ENCODE measurements at places on chromosomes 1 and 21.

GRCh38 chr1:156371553-156372264 is 2.7 kb downstream of the RHBG start:
- no peak for DNase-seq

DNA sequence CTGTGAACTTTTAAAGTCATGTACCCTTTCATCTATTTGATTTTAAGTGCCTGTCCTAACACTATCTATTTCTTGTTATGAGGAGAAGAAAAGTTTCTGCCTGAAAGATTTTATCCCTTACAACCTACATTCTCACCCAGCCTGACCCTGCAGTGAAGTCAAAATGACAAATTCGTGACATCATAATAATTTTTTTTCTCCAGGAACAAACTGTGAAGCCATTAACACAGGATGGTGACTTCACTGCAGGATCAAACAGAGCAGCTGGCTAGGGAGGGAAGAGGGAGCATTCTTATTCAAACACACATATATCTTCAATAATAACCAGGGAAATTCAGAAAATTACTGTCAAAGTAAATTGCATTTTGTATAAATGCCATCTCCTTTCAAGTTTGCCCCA is 147.8 kb upstream of the PRMT6 start:
- DNase-seq, result no peak

GRCh38 chr1:154714638-154715037 is 106.7 kb upstream of the ADAR start:
- DNase-seq, result no peak

DNA sequence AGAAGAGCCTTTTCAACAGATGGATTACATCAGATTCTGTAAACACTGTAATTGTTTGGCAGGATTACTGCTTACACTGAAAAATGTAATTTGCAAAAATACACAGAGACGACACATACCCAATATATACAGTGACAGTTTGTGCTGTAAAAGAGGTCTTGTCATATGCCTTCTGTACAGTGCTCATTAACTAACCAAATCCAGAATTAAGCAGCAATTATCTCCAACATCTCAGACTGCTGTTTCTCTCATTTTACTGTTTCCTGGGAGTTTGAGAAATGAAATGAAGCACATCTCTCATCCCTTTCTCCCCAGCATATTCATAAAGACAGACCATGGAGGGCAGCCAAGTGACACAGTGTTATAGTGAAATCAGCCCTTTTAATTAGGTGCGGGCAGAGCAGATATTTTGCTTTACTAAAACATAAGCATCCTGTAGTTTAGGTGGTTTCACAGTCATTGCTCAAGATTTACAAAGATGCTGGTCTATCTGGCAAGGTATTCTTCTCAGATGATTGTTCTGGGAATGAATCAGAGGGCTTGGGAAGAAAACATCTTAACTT is 618.4 kb upstream of the USP24 start:
- DNase-seq, result no peak

GRCh38 chr1:216532251-216532798 is 109.1 kb upstream of the USH2A start:
- no peak for DNase-seq

- no peak for DNase-seq
Measured at GRCh38 chr1:4527819-4528218, 126.6 kb upstream of the AJAP1 start.

DNA sequence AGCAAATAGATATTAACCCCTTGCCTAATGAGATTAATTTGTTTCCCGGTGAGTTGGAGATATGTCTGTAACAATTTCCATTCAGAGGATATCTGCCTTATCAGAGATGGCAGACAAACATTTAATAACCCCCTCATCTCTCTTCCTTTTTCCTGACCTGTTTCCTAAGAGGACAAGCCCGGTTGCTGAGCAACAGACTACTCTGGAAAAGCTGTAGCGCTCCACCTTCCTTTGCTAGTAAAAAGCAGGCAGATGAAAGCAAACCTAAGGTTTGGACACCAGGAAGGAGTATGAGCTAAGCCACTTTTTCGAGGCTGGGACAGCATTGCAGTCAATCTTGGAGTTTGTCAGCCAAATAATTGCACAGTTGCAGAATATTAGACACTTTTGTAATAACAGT is 82.4 kb downstream of the RGS21 start:
- no peak for DNase-seq

DNA sequence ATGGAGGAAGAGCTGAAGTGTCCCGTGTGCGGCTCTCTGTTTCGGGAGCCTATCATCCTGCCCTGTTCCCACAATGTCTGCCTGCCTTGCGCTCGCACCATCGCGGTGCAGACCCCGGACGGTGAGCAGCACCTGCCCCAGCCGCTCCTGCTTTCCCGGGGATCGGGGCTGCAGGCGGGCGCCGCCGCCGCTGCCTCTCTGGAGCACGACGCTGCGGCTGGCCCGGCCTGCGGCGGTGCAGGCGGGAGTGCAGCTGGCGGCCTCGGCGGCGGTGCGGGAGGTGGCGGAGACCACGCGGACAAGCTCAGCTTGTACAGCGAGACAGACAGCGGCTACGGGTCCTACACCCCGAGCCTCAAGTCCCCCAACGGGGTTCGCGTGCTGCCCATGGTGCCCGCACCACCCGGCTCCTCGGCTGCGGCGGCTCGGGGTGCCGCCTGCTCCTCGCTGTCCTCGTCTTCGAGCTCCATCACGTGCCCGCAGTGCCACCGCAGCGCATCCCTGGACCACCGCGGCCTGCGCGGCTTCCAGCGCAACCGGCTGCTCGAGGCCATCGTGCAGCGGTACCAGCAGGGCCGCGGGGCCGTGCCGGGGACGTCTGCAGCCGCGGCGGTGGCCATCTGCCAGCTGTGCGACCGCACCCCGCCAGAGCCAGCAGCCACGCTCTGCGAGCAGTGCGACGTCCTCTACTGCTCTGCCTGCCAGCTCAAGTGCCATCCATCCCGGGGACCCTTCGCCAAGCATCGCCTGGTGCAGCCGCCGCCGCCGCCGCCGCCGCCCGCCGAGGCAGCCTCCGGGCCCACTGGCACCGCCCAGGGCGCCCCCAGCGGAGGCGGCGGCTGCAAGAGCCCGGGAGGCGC is 1.3 kb downstream of the TRIM67 start:
- DNase-seq, result no peak

DNA sequence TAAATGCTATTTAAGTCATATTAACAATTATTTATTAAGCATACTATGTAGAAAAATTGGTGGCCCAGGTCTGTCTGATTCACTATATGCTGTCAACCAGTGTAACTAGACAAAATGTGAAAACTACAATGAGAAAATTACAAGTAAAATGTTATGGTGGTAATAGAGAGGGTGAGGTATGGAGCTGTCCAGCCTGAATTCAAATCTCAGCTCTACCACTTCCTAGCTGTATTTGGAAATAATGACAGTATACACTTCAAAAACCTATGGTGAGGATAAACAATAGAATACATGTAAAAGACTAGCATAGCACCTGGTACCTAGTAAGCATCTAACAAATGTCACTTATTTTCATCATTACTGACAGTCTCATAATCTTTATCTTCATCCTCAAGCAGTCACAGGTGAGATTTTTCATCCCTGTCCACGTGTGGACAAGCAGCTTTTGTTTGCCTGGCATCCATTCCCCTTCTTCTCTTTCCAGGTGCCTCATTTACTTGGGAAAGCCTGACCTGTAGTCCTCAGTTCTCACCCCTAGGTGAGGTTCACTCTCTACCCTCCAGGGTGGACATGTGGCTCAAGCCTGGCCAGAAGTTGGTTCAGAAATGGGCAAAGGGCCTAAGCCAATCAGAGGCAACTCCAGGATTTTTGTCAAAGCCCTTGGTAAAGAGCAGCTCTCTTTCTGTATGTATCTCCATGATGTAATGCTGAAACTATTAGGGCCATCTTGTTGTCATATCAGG is 29.5 kb downstream of the EGLN1 start:
- DNase-seq, result no peak

- DNase-seq, result no peak
Measured at GRCh38 chr1:246971090-246971721, 36.7 kb downstream of the ZNF695 start.

- no peak for DNase-seq
Measured at GRCh38 chr1:212271823-212272485, 13.3 kb upstream of the PPP2R5A start.

- no peak for DNase-seq
Measured at GRCh38 chr1:162906485-162906884, 45.5 kb upstream of the CCDC190 start.

- DNase-seq, result no peak
Measured at GRCh38 chr1:16445052-16445451, 4.5 kb downstream of the NECAP2 start.

- DNase-seq, result no peak
Measured at GRCh38 chr21:28592205-28592865, 400.3 kb downstream of the LTN1 start.

GRCh38 chr1:8591569-8591968 is 225.9 kb downstream of the RERE start:
- DNase-seq, result no peak

- DNase-seq, result no peak
Measured at GRCh38 chr1:84971957-84972356, 25.0 kb downstream of the MCOLN2 start.

GRCh38 chr1:11935057-11935412 is 518 bp downstream of the PLOD1 start:
- no peak for DNase-seq

DNA sequence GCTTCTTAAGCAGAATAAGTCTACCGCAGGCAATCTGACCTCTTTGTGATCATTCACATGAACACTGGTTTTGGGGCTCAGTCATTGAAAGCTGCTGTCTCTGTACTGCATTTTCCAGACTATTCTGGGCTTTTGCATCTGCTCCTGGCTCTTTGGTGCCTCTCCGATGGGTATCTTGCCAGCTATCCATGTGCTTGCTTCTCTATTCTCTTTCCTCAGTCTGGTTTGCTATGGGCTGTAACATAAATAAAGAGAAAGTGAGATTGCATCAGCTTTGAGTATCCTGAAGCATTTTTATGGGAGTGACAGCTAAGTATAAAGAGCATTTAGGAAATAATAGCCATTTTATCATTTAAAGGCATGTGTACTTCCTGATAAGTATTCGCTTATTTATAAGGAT is 70.7 kb downstream of the C1orf21 start:
- no peak for DNase-seq

GRCh38 chr1:198176179-198176578 is 19.4 kb downstream of the NEK7 start:
- DNase-seq, result no peak

DNA sequence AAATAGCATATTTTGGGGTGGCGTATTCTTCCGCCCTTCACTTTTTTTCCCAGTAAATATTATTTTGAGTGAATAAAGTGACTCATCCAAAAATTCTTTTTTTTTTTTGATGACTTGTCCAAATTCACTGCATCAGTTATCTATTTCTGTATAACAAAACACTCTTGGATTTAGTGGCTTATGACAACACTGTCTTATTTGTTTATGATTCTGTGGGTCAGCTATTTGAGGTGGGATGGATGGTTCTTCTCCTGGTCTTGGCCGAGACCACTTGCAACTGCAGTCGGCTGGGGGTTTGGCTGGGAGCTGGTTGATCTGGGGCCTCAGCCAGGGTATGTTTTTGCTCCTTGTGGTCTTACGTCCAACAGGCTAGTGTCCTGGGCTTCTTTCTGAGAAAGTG is 39.9 kb upstream of the SRSF10 start:
- no peak for DNase-seq

DNA sequence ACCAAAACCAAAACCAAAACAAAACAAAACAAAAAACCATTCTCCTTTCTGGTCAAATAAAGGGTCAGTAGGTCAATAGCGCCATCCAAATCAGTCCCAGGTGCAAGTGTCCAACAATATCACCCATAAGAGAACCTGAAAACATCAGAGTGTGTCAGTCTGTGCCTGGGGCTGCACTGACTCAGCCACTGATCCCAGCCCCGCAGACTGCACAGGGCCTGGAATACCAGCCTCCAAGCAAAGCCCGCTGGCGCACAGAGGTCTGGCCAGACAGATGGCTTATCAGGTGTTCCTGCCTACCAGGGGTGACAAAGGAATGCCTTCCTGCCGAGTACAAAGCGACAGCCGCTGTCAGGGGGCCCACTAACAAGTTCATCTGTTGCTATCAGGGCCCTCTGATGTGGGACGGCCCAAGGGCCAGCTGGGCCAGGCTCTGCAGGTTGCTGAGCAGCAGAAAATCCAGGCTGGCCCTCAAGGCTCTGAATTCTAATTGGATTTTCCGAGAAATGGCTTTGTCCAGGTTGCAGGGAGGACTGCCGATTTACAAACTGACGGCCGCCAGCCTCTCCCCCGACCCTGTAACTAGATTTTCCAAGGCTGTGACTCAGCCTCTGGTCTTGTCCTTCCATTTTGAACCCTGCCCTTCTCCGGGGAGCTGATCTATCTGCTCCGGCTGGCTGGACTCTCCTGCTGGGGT is 13.7 kb upstream of the TMEM51 start:
- DNase-seq, result no peak

- no peak for DNase-seq
Measured at GRCh38 chr1:200176798-200177197, 149.3 kb downstream of the NR5A2 start.

DNA sequence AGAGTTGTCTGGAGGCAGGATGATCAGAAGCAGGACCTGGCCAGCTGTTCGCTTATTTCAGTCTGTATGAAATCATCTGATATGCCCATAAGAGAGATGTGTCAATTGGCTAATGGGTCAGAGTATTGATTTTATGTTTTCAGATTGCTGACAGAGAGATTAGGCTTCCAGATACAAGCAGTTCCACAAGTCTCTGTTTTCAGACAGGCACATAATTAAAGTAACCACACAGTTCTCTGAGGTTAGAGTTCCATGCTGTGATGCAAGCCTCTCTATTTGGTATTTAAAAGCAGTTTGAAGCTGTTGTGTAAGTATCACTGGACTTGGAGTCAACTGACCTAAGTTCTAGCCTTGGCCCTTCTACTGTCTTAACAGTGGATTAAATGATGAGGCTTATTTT is 50.1 kb downstream of the ATF6 start:
- no peak for DNase-seq

DNA sequence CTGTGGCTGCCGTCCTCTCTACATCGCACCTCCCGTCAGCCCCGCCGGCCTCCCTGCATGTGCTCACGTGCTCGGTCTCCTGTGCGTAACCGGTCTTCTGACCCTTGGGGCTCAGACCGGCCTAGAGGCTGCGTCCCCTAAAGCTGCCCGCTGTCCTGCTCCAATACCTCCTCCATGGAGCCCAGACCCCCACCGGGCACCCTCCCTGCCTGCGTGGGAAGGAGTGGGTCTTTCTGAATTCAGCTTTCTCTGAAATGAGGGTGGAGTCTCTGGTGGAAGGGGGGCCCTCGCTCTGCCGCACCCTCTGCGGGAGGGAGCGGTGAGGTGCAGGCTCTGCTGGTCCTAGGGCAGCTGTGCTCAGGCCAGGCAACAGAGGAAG is 18.7 kb upstream of the POFUT2 start:
- DNase-seq, result no peak

DNA sequence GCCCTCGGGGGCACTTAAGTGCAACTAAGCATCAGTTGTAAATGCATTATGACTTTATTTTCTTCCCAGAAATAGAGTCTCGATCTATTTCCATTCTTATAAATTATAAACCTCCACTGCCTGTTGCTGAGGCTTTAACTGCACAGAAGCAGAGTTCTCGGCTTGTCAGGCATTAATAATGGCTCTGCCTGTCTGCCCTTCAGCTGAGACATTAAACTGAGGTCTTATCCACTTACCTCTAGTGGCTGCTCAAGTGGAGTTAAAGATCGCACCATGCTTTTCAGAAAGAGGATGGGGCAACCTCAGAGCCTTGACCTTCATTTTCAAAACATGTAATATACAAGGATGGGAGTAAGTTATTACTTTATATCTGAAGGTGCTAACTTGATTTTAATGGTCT is 597.6 kb upstream of the PRMT6 start:
- DNase-seq, result no peak

GRCh38 chr1:227388214-227389168 is 70.2 kb upstream of the CDC42BPA start:
- no peak for DNase-seq

GRCh38 chr1:21732664-21733063 is 50.3 kb downstream of the USP48 start:
- DNase-seq, result no peak

Measured in hypothalamus (tissue), 51 donors.